Occipital lobe (tissue), 3 donors: ENCODE measurements at places on chromosomes 4 and X. TPM values are rescaled to one million over a fixed set of nuclear protein-coding genes. Genes with fewer than 3 reads are reported as not detected.

RPS6KA6 gene
- 26.8 TPM for total RNA-seq

PWWP3B gene
- 1.4 TPM for total RNA-seq

MSANTD1 gene
- total RNA-seq, result 5.9 TPM

ADH1A gene
- not detected for total RNA-seq

FABP2 gene
- total RNA-seq, result not detected

LCORL gene
- total RNA-seq, result 71.4 TPM

ABCE1 gene
- 137 TPM for total RNA-seq

PTTG2 gene
- total RNA-seq, result not detected

BTC gene
- 0.31 TPM for total RNA-seq

CTAG1B gene
- total RNA-seq, result not detected

VSIG4 gene
- 22.6 TPM for total RNA-seq

LRCH2 gene
- 58.2 TPM for total RNA-seq

ADAMTS3 gene
- total RNA-seq, result 21.5 TPM

ZNF630 gene
- 8.4 TPM for total RNA-seq

ZMAT1 gene
- total RNA-seq, result 7.5 TPM

PRR27 gene
- not detected for total RNA-seq

ODAPH gene
- not detected for total RNA-seq

RBBP7 gene
- total RNA-seq, result 60.8 TPM

BBS12 gene
- 19.5 TPM for total RNA-seq

QRFPR gene
- not detected for total RNA-seq

TSPAN7 gene
- total RNA-seq, result 47.1 TPM

APBB2 gene
- 78.5 TPM for total RNA-seq

UBE2A gene
- total RNA-seq, result 28.1 TPM

MAGEA2B gene
- total RNA-seq, result not detected

FRG2 gene
- total RNA-seq, result not detected

FAM184B gene
- total RNA-seq, result 3.6 TPM

GYG2 gene
- 5.9 TPM for total RNA-seq

NWD2 gene
- total RNA-seq, result 44.5 TPM

NFXL1 gene
- 17.5 TPM for total RNA-seq

TRAPPC11 gene
- total RNA-seq, result 89.2 TPM

SPP1 gene
- 190 TPM for total RNA-seq

CT55 gene
- total RNA-seq, result not detected

COL4A5 gene
- total RNA-seq, result 17.8 TPM

MAGEE1 gene
- total RNA-seq, result 12.6 TPM

KLHL4 gene
- total RNA-seq, result 50.1 TPM

SLC9A7 gene
- total RNA-seq, result 26.2 TPM
